ENCODE measurements at places on chromosomes 2 and 18. TPM values are rescaled to one million over a fixed set of nuclear protein-coding genes. Genes with fewer than 3 reads are reported as not detected.

DNA sequence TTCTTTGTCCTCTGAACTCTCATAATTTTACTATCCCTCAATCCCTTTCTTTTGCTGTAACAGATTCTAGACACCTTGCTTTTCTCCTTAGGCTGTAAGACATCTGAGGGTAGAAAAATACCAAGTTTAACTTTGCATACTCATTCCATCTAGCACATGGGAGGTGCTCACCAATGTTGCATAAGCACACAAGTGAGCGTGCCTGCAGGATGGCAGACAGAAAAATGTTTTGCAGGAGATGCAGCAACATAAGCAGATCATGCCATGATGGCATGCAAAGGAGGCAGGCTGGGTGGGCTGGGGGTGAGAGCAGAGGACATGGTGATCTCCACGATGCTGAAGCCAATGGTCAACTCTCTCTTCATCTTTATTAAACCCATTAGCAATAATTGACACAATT lies 24.1 kb downstream of the CYRIA start:
- no peak for DNase-seq

DNA sequence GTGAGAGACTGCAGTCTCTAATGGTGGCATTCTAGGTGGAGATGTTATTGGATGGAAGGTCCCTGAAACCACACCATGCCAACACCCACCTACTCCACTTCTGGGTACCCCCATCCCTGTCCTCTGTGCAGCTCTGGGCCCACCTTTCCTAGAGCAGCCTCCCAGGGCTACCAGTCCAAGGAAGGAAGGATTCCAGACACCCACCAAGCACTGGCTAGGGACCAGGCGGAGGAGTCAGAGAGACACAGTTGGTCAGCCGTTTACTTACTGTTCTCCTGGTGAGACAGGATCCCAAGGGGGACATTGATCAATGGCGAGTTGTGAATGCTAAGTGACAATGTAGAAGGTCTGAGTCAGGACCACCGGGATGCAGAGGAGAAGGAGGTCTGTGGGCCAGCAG lies 151.6 kb downstream of the TTC32 start:
- DNase-seq, result no peak

- no peak for DNase-seq
These were observed 117.4 kb upstream of the CWC22 start for GRCh38 chr2:180124273-180125139.

- no peak for DNase-seq
These were observed 13.6 kb upstream of the ADI1 start for GRCh38 chr2:3532941-3533340.

DNA sequence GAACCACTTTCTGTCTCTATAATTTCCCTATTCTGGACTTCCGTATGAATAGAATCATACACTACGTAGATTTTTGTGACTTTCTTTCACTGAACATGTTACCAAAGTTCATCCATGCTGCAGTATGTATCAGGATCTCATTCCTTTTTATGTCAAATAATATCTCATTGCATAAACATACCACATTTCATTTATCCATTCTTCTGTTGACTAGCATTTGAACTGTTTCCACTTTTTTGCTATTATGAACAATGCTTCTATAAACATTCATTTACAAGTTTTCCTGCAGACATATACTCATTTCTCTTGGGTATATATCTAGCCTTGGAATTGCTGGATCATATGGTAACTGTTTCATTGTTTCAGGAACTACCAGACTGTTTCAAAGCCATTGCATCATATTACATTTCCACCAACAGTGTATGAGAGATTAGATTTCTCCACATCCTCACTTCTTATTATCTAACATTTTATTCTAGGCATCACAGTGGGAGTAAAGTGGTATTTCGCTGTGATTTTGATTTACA lies 186.2 kb downstream of the DYM start:
- no peak for DNase-seq

DNA sequence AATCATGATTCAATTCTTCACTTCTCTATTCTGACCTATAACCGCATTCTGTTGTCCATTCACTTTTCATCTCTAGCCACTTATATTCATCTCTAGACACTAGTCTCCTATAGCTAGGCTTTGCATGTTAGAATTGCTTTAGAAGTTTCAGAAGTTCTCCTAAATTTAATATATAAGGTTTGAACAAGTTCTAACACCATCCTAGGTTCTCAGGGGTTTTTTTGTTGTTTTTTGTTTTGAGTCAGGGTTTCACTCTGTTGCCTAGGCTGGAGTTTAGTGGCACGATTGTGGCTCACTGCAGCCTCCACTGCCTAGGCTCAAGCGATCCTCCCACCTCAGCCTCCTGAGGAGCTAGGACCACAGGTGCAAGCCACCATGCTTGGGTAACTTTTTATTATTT lies 19.9 kb downstream of the WDSUB1 start:
- DNase-seq, result no peak

GRCh38 chr18:45107425-45107824 lies 426.7 kb downstream of the SETBP1 start:
- no peak for DNase-seq

- DNase-seq, result no peak
These were observed 6.1 kb downstream of the TMEM163 start for GRCh38 chr2:134712736-134713135.

DNA sequence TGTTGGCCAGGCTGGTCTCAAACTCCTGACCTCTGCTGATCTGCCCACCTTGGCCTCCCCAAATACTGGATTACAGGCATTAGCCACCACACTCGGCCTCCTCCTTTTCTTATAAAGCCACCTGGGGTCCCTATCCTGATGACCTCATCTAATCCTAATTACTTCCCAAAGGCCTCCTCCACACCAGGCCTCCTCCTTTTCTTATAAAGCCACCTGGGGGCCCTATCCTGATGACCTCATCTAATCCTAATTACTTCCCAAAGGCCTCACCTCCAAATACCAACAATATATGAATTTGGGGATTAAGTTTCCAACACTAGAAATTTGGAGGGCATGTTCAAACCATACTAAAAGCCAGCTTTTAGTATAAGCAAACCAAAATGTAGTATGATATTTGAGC lies 9.7 kb upstream of the RMC1 start:
- no peak for DNase-seq

GRCh38 chr2:67277450-67277849 lies 119.7 kb upstream of the ETAA1 start:
- peak; percentile 23 for DNase-seq

Gene SPHKAP
- total RNA-seq, result not detected

Gene C2orf66
- 0.30 TPM for total RNA-seq

All from upper lobe of left lung (tissue), 6 donors.